ENCODE measurements at places on chromosomes 7 and 10.
A peak's percentile ranks its signal among the peaks of the same experiment; 100 is the strongest.

DNA sequence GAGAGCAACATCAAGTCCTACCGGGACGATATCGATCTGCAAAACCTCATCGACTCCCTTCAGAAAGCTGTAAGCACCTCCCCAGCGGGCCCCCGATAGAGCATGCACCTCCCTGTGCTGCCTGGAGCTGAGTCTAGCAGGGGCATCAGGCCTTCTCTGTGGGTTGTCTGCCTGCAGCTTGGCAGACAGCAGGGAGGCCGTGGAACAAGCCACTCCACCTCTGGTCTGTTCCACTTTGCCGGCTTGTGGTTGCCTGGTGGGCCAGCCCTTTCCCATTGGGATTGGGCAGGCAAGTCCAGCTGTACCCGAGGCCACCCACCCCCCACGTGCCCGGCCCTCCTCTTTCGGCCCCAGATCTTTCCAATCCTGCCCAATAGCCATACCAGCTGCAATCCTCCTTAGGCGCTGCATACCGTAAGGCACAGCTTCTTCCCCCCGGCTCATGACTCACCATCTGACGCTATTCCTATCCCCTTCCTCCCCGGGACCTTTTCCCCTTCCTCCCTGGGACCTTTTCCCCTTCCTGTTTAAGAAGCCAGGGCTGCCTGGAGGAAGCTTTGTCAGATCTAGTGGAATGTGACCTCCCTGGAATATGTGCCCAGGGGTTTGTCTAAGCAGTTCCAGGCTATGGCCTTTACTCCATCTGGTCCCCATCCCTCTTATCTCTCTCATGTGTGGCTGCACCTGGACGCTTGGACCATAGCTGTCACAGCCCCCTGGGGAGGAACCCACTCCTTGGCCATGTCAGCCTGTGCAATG lies 28.1 kb upstream of the SH2D4B start:
- no peak for DNase-seq

DNA sequence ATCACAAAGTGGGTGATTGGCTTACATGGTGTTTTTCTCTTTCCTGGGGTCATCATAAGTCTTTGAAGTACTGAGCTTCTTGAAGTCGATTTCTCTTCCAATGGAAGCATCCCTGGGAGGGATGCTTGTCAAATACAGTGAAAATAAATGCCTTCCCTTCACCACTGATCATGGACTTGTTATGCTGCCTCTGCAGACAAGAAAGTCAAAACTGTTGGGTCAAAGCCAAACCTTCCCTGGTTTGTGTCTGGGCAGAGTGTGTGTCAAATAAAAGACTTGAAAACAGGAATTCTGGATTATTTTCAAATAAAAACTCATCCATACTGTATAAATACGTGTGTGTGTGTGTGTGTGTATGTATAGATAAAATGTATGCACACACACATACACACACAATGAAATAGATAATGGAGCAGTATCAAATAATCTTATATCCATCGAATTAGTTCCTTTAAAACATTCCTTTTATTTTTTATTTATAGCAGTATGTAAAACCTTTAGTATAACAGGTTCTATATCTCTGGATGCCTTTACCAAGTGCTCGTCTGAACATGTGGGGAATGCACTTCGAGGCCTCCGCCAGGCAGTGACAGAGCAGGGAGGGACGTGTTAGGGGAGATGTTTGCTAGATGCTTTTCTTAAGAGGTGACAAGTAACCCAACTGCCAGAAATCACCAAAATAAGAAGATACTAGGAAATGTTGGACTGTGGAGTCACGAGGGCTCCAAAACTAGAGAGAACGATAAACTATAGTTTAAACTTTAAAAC lies 27.2 kb upstream of the WNT16 start:
- no peak for DNase-seq

DNA sequence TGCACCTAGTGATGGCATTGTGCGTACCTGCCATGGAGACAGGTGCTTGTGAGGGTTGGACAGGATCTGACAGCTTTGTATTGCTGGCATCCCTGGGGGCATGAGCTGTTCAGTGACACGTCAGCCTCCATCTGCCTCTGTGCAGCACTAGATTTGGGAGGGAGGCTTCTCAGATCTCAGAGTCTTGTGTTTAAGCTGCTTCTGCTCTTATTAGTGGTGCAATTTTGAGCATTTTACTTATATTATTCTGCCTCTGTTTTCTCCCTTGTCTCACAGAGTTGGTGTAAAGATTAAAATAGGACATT lies 5.1 kb downstream of the ARHGAP22 start:
- no peak for DNase-seq

DNA sequence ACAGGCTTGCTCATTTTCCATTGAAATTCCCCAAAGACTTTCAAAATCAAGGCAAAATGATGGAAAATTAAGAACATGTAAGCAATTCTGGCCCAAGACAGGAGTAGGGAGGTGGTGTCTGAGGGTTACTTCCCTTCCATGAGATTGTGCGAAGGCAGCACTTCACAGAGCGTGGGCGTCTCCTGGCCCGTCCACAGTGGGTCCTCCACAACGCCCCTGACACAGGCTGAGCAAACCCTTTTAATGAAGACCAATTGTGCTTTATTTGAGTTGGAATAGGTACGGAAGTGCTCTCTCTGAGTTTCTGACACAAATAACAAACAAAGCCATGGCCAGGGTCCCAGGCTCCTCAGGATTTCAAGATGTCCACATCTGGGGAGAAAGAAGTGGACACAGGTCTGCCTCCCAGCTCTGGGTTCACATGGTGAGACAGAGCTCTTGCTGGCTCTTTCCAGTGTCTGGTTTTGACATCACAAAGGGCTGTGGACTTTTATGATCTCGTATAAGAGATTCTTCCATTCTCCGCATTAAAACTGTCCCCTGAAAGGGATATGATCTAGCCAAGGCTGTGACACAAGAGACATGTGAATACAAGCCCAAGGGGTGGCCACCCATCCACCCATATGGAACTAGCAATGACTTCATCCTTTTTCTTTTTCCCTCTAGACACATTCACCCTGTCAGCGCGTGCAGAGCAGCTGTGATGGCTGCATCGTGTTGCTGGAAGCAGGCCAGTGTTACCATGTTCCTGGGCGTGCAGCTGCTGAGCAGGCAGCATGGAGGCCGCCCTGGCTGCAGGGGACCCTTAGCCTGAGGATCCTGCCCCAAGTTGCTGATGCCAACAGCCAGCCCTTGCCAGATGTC lies 145.6 kb downstream of the ADAM12 start:
- DNase-seq, result no peak

GRCh38 chr7:73770002-73770859 lies at the start of gene CLDN3:
Gene CLDN3 (minus strand): TSS chr7:73770270. CDS start chr7:73770049, 221 bp downstream.
- DNase-seq, result peak; percentile 72

GRCh38 chr10:5282137-5282536 lies 82.6 kb upstream of the UCN3 start:
- DNase-seq, result no peak

DNA sequence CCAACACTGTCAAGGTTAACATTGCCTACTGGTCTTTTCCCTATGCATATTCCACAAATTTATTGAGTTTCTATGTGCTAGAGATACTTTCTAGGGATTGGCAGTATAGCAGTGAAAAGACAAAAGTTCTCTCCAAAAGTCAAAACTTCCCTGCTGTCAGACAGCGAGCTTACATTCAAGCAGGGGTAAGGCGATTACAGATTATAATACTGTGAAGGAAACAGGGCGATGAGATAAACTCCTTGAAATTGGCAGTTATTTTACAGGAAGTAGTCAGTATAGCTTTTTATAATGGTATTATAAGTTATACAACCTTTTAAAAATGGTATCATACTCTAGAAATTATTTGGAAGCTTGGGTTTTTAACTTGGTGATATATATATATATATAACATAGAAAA lies 9.9 kb downstream of the VPS50 start:
- DNase-seq, result no peak

- DNase-seq, result no peak
These were observed 570.3 kb downstream of the DNAJB6 start for GRCh38 chr7:157907091-157907490.

- no peak for DNase-seq
These were observed 1.2 kb upstream of the LSM8 start for GRCh38 chr7:118182593-118183427.

- DNase-seq, result no peak
These were observed 181.2 kb upstream of the ITGB1 start for GRCh38 chr10:33139181-33139646.

DNA sequence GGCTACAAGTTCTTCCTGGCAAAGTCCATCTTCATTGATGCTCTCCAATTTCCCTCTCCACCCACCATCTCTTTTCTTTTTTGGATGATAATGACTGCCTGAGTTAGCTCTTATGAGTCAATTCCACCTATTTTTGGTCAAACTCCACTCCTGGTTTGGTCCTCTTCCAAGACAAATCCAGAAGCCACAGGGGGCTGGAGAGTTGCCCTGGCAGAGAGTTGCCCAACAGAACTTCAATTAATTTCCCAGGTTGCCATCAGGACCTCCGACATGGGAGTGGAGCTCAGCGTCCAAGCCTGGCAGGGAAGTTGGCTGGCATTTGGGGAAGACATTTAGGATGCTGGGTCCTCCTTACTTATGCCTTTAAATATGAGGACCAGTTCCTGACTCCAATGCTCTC lies 29.2 kb upstream of the KCNMA1 start:
- DNase-seq, result no peak

- DNase-seq, result no peak
These were observed 118.8 kb downstream of the NRP1 start for GRCh38 chr10:33215635-33216034.

GRCh38 chr7:552868-553635 lies 33.4 kb upstream of the PDGFA start:
- no peak for DNase-seq

- DNase-seq, result no peak
These were observed 89.7 kb upstream of the STEAP1B start for GRCh38 chr7:22589641-22590201.

GRCh38 chr10:68224810-68225209 lies 7.1 kb downstream of the ATOH7 start:
- DNase-seq, result no peak

GRCh38 chr10:100895896-100896295 lies 16.9 kb upstream of the SLF2 start:
- no peak for DNase-seq

- no peak for DNase-seq
These were observed 65.0 kb upstream of the EN2 start for GRCh38 chr7:155392726-155393570.

DNA sequence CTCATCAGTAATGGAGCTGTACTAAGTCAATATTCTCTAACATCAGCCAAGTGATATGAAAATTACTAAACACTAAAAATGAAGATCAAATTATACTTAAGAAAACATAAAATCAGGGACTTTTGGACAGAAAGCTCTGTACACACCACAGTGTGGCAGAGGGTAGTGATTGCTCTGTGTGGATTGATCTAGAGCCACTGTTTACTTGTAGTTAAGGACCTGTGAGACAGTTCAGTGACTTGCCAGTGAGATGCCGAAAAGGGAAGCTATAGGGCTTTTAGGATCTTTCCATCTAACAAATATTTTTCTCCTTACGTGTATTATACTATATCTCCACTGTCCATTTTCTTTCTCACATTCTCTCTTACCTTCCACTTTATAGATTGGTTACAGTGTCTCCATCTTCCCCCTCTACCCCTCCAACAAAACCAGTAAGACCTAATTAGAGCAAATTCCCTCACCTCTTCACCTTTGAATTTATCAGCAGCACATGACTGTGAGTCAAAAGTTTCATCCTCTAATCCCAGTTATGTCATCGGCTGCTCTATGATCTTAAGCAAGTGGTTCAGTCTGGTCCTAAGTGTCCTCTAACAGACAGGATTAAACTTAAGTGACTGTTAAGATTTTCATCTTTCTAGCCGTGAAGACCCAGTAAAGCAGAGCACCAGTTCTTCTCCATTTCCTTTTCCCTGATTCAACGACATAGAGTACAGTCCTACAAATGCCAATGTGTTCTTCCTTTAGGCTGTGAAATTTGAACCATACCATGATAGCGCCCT lies 6.9 kb downstream of the PIK3CG start:
- DNase-seq, result no peak

GRCh38 chr7:22697876-22698606 lies 29.0 kb upstream of the IL6 start:
- DNase-seq, result no peak

DNA sequence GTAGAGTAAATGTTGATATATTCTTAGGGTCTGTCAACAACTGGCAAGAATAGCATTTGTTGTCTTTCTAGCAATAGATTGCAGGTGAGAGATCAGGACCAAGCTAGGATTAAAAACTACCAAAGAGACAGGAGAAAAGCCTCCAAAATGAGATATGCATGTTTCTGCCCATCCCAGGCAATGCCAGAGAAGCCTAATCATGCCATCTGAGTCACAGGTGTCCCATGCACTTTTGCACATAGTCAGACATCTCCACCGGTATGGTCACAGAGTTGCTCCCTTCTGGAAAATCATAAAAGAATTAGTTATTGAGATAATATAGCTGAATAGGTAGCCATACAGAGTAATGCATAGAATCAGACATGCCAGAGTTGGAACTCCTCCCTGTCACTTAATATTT lies 50.6 kb downstream of the PDK4 start:
- no peak for DNase-seq

- DNase-seq, result no peak
These were observed 1.2 kb downstream of the EZH2 start for GRCh38 chr7:148882841-148883265.

- DNase-seq, result no peak
These were observed 168.5 kb downstream of the NOC3L start for GRCh38 chr10:94194256-94194655.

GRCh38 chr7:100100420-100101015 lies 679 bp downstream of the MCM7 start:
- DNase-seq, result no peak

- no peak for DNase-seq
These were observed 84.9 kb upstream of the RHOBTB1 start for GRCh38 chr10:61028861-61029361.

DNA sequence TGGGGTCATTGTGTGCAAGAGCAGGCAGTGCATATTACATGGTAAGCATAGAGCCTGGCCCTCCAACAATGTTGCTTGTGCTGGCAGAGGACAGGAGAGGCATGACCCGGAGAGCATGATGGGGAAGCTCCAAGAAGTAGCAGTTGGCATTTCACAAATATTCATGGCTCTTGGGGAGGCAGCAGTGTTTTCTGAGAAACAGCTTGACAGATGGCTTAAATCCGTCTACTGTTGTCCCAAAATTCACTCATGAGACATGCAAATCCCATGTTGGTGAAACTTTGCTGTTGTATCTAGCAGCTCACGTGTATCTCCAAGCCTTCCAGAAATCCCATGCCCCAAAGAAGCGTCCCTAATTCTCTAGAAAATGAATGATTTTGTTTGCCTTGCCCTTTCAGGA lies 487.0 kb downstream of the SORCS3 start:
- DNase-seq, result no peak

DNA sequence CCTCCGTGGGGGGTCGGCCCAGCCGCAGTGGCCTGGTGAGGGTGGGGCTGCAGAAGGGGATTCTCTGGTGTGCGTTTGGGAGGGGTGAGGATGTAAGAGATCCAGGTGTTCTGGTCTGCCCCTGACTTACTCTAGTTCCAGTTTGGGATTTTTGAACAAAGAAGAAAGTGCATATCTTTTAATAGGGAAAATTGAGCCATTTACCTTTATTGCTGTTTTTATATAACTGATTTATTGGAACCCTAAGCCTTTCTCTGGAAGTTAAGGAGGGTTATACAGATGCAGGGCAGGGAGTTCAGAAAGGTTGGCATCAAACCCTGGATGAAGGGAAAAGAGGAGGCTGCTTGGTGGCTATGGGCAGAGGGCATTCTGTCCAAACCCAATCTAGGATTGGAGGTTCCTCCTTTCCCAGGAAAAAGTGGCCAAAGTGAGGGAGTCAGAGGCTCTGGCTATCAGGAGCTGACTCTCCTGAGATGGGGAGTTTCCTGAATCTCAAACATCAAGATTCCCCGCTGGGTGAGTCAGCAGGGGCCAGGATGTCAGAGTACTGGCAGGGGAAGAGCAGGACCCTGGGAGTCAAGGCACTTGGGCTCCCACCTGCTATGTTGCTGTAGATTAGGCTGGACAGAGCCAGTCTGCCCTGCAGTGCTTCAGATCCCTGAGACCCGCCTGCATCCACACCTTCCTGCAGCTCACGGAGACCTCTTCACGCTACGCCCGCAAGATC lies 67.5 kb downstream of the CLIP2 start:
- no peak for DNase-seq
